ENCODE measurements at places on chromosomes 5 and 9.

- DNase-seq: no peak
These were observed 415.4 kb upstream of the SEMA6A start for GRCh38 chr5:116989995-116990394.

- DNase-seq: no peak
These were observed 22.0 kb downstream of the SLC36A1 start for GRCh38 chr5:151469386-151469785.

DNA sequence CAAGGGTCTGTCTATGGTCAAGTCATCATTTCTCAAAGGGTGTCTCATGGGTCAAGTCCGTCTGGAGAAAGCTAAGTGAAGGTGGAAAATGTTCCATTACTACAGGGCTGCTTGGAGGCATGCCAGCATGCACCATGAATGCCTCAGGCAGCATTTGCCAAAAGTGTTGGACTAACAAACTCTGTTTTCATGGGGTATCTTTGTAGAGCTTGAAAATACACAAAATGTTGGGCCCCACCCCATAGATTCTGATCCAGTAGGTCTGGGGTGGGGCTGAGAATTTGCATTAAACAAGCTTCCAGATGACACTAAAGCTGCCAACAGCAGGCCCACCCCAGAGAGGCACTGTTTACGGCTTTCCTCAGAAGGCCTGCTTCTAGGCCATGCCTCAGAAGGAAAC, 75.0 kb upstream of the FRRS1L start:
- no peak for DNase-seq

- no peak for DNase-seq
These were observed 8.0 kb upstream of the WHRN start for GRCh38 chr9:114513055-114513958.

Measured in upper lobe of right lung (tissue), 1 donor.